ENCODE measurements at places on chromosomes 5 and 9.

DNA sequence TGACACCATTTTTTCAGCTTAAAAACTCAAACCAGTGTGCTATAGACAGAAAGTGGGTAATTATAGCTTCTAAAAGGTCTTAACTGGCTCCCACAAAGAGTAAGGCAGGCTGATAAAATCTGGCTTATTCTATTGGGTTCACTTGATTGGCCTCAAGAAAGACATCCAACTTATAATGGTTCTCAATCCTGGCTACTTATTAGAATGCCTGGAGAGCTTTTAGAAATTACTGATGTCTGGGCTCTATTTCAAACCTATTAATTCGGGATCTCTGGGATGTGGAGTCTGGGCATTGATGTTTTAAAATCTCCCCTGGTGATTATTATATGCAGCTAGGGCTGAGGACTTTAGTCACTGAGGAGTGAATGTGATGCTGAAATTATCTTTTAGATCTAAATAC is 188.0 kb downstream of the TARS1 start:
- DNase-seq, result no peak

GRCh38 chr5:93821891-93822415 is 80.6 kb upstream of the POU5F2 start:
- no peak for DNase-seq

- DNase-seq, result no peak
Measured at GRCh38 chr5:31319335-31319734, 125.8 kb downstream of the CDH6 start.

- DNase-seq, result no peak
Measured at GRCh38 chr5:124404796-124405195, 341.6 kb downstream of the ZNF608 start.

- no peak for DNase-seq
Measured at GRCh38 chr5:151632524-151632923, 41.4 kb upstream of the FAT2 start.

DNA sequence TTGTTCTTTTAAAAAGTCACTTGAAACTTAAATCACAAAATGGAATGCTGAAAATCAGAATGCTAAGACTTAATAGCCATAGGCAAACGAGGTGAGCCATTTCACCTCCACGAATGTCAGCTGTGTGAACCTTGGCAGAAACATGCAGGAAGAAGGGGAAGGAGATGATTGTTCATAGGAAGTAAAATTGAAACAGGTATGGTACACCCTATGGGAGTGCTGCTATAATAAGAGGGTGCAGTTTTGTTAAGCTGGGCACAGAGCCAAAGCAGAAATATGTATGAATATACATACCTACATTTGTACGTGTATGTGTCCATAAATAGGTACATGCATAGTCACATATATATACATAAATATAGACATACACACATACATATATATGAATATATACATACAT is 51.0 kb upstream of the SPINK5 start:
- DNase-seq, result no peak

DNA sequence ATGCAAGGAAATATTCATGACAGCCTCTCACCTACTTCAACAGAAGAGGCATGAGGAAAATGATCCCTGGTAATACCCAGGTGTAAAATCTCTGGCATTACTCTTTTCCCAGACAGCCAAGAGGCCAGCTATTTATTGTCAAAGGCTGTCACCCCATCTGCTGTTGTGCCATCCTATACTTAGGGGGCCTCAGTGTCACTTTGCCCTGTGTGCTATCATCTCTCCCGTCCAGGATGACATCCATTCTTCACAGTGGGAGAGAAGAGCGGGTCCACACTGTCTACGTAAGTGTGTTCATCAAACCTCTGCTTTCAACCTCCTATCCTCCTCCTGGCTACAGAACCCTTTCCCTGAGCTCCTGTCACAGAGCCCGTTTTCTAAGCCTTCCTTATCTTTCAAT is 82.6 kb downstream of the MYO10 start:
- no peak for DNase-seq

- DNase-seq, result no peak
Measured at GRCh38 chr5:39544941-39545340, 120.2 kb upstream of the DAB2 start.

DNA sequence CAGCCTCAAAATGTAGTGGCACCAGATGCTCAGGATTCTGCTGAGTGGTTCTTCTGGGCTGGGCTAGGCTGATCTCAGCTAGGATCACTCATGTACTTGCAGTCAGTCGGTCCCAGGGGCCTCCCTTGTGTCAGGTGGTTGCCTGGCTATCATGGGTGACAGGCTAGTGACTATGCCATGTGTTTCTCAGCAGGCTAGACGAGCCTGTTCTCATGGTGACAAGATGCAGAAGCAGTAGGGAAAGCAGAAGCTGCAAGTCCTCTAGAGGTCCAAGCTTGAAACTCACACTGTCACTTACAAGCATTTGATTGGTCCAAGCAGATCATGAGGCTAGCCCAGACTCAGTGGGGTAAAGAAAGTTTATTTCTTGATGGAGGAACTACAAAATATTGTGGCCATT is 15.2 kb upstream of the KCNMB1 start:
- DNase-seq, result no peak

DNA sequence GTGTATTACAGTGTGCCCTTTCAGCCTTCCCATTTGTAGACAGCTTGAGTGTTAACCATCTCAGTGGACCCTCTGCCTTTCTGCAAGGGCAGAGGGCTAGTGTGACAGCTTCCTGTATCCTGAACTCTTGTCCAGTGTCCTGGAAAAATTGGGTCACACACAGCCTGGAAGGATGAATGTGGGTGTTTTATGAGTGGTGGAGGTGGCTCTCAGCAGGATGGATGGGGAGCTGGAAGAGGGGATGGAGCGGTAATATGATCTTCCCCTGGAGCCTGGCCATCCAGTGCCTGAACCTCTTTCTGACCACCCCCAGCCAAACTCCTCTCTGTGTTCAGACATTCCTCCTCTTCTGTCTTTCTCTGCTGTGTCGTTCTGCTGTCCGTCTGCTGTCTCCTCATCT is 113.0 kb downstream of the KIF4B start:
- DNase-seq, result no peak

- DNase-seq, result no peak
Measured at GRCh38 chr5:163439092-163439425, 1.7 kb downstream of the CCNG1 start.

- DNase-seq, result no peak
Measured at GRCh38 chr9:114000671-114001409, 77.3 kb downstream of the AMBP start.

GRCh38 chr9:86043999-86044398 is 55.4 kb downstream of the GOLM1 start:
- no peak for DNase-seq

- DNase-seq, result no peak
Measured at GRCh38 chr9:128163027-128163515, 3.0 kb downstream of the BBLN start.

DNA sequence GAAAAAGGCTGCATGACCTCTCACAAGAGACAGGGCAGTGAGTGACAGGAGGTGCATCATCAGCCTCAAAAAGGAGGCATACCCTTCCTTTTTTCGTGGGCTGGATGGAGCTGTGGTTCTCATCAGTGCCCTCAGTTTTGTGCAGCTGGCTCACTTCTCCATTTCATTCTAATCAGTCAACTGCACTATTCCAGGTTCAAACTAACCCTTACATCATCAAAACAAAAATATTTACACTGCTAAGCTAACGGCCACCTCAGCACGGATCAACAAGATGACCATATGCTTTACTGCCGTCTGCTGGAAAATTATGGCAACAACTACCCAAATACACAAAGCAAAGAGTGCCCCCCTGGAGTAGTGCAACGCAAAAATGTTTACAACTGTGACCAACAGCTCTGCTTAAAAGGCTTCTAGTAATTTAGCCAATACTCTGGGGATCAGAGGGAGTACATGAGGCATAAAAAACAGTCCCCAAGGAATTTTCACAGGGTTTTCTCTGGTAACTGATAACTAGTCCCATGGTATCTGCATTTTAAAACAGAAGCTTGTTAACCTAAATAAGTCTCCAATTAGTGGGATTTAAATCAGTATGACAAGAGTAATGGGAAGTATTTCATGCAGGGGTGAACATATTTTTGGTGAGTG is 10.8 kb downstream of the KCNV2 start:
- no peak for DNase-seq

DNA sequence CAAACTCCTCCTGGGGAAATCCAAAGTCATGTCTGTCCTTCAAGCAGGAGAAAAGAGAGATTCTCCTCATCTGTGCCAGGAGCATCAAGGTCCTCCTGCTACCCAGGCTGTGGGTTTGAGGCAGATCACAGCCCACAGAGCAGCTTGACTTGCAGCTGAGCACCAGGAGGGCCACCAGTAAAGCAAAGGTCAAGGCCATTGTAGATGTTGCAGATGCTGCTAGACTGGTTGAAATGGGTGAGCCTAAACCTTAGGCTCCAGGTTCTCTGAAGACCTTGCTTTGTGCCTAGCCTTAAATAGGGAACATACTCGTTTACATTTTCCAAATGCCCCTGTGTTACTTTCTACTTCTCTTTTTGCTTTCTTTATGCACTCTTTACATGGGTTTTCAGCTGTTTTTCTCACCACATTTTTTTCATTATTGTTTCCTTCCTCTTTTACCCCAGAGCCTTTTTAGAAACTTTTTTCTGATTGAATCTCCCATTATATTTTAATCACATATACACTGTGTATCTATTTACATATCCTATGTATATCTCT is at the start of gene IFNA2:
Gene IFNA2 (minus strand): TSS at position 268 of the 540 bp plus-strand sequence. CDS start 69 bp downstream, at position 199.
- DNase-seq, result no peak

DNA sequence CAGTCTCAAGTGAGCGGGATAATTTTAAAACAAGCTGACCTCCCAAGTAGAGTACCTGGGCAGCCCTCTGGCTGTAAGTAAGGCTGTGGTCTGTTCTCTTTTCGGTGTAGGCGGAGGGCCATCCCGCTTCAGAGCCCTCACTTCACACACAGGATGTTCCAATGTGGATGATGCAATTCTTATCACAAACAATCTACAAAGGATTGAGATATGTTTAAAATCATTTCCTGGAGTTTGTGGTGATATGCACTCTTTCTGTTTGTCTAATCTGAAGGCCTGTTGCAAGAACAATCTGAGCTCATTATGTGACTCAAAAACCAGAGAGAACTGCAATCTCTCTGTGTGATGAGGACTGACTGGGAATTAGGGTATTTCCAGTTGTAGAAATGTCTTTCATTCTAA is 42.5 kb downstream of the ITGA2 start:
- no peak for DNase-seq

DNA sequence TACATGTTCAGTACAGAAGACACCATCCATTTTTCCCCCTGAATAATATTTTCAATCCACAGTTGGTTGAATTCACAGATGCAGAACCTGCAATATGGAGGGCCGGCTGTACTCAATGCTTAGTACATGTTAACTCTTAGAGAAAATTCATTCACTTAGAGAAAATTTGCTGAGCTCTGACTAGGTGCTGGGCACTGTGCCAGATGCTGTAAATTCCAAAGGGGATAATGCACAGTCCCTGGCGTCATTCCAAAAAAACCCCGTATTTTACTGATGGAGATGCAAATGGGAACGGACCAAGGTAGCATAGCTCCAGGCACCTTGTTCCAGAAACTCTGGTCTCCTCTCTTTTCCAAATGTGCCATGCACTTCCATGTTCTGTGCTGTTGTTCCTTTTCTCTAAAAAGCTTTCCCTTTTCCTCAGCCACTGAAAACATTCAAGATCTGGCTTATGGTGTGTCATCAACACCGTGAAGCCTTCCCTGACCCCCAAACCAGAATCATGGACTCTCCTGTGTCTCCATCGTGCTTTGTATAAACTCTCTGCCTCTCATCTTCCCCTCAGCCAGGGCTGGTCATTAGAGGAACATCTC is 55.7 kb upstream of the COL15A1 start:
- DNase-seq, result no peak

DNA sequence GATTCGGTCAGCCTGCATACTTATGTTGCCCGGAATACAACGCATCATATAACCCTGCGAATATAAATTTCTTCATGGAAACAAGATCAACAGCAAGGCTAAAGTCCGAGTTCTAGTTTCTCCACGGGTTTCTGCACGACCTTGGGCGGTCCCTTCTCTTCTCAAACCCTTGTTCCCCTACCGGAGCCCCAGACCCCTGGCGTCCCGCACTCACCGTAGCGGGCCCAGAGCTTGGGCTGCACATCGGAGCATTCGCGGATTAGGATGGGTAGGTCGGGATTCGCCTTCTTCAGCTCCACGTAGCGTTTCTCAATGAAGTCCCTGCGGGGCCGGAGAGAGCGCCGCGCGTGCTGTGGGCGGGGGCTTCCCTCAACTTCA is 399 bp downstream of the NDUFA2 start:
- no peak for DNase-seq

- DNase-seq, result no peak
Measured at GRCh38 chr5:7714697-7715096, 136.2 kb downstream of the CFAP90 start.

Data from activated naive CD4-positive, alpha-beta T cell (primary cell).